NT2/D1 (cell line): ENCODE measurements at places on chromosomes 4 and X.

DNA sequence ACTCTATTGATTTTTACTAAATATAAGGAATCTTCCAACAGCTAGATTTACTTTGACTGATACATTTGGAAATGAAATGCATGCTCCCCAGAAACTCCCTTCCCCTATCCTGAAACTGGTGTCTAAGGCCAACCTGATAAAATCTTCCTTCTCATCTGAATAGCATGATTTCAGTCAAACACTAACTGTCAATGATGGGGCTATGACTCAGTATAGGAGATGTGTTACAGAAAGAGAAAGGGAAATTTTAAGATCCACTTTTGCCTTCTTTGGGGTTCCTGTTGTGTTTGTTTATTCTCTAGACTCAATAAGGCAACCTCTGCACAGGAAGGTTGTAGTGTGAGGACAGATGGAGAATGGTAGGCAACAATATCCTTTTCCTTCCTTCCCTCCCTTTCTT, 160.7 kb downstream of the MOSPD2 start:
- DNase-seq: no peak

- no peak for DNase-seq
Measured at GRCh38 chr4:78774417-78774816, 1.7 kb upstream of the BMP2K start.

GRCh38 chr4:16122308-16122711, 38.5 kb upstream of the PROM1 start:
- DNase-seq: no peak

GRCh38 chr4:183223053-183223452, 97.0 kb downstream of the CLDN22 start:
- no peak for DNase-seq

GRCh38 chrX:43514820-43515219, 141.3 kb upstream of the MAOA start:
- no peak for DNase-seq

GRCh38 chrX:104854790-104855340, 288.9 kb downstream of the IL1RAPL2 start:
- no peak for DNase-seq

DNA sequence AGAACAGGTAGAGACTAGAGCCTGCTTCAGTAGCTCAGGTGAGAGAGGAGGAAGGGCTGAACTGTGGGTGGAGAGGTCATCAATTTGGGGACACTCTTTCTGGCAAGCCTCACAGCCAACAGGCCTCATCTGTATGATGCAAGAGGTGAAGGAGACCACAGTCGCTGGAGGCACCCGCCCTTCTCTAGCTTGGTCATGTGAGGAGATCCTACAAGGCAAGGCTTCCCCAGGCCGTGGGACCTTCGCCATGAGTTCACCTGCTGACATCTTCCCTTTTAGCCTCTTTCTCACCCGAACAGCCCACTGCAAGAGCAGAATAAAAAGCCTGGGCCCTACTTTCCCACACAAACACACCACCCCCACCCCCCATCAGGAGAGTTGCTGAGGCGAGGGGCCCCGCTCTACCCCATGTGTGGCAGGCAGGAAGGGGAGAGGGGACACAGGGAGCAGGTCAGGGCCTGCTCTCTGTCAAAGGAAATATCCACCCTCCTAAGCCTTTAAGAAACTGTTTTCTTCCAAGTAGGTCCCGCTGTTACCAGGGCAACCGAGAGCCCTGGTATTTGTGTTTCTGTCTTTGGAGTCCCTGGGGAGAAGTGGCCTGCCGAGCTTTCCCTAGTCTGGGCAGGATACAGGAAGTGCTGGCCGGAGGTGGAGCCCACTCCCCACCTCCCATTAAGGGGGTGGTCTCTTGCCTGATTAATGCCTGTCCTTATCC, 8.1 kb downstream of the RTL5 start:
- DNase-seq: peak; percentile 77

DNA sequence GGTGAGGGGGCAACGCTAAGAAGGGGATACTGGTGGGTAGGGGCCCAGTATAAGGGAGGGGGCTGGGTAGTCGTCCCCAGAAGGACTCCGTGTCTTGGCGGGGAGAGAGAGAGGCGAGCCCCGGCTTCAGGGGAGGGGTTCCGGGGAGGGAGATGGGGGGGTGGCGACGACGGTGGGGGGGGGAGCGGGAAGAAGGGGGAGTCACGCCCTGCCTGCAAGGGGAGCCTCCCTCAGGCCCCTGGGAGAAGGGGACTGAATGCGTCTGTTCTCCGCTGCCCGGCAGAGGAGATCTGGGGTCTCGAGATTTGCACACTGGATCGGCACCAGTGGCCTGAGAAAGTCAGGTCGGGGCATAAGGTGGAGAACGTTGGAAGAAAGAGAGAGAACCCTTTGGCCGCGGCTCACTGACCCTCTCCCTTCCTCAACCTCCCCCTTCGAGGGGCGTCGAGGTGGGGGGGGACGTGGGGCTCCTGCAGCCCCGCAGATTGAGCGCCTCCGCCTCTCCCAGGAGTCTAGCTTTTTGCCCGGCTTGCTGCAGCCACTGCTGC, 609 bp upstream of the BCORL1 start:
- DNase-seq: no peak

- no peak for DNase-seq
Measured at GRCh38 chrX:130702867-130703707, 199.9 kb downstream of the ENOX2 start.

- DNase-seq: no peak
Measured at GRCh38 chr4:5399124-5399523, 309.2 kb downstream of the EVC2 start.

GRCh38 chr4:168852933-168853713, 156.9 kb downstream of the CBR4 start:
- no peak for DNase-seq

DNA sequence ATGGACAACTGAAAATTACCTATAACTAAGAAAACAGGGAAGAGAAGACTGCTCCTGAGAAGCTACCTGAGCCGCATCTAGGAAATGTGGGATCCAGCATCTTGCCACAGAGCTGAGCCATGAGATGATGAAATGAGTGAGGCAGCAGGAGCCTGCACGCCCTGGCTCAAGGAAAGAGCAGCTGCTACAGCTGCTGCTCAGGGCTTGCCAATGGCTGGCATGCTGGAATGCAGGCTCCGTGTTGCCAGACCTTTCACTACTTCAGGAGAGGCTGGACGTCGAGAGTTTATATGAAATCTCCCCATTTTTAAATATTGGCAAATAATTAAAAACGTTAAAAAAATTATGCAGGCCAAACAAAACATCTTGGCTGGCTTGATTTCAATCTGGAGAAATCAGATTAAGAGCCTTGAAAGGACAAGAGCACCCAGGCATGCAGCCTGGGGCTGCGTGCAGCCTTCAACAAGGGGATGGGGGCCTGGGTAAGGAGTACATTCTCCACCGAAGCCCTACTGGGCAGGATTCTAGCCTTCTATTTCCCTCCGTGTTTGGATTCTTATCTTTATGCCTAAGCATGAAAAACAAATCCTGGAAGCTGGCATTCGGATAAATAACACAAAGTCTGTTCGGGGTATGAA, 227.6 kb downstream of the NR3C2 start:
- DNase-seq: no peak

- no peak for DNase-seq
Measured at GRCh38 chrX:9285342-9285771, 179.5 kb upstream of the TBL1X start.

DNA sequence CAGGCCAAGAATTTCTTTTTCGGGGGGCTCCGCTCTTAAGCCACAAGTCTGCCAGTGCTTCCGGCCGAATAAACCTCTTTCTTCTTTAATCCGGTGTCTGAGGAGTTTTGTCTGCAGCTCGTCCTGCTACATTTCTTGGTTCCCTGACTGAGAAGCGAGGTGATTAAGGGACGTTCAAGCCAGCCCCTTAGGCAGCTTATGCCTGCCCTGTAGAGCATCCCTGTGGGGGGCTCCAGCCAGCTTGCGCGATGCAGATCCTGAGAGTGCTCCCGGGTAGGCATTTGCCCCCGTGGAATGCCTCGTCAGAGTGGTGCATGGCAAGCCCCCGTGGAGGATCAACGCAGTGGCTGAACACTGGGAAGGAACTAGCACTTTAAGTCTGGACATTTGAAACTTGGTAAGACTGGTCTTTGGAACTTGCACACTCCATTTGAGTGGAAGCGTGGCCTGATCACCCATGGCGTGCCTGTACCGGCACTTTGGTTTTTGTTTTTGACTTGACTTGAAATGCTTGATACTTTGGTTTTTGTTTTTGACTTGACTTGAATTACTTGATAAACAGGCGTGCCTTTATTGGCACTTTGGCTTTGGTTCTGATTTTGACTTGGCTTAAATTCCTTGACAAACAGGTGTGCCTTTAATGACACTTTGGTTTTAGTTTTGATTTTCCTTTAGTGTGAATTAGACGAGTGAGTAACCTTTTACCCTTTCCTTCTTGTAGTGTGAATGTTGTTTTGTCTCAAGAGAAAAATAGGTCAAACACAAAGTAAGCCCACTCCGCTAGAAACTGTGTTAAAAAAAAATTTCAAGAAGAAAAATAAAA, 6.1 kb downstream of the ACOX3 start:
- no peak for DNase-seq
